NCI-H510A (cell line): ENCODE measurements at places on chromosomes 16 and 17.

GRCh38 chr16:56728980-56729734 lies 772 bp upstream of the NUP93 start:
- DNase-seq, result no peak

DNA sequence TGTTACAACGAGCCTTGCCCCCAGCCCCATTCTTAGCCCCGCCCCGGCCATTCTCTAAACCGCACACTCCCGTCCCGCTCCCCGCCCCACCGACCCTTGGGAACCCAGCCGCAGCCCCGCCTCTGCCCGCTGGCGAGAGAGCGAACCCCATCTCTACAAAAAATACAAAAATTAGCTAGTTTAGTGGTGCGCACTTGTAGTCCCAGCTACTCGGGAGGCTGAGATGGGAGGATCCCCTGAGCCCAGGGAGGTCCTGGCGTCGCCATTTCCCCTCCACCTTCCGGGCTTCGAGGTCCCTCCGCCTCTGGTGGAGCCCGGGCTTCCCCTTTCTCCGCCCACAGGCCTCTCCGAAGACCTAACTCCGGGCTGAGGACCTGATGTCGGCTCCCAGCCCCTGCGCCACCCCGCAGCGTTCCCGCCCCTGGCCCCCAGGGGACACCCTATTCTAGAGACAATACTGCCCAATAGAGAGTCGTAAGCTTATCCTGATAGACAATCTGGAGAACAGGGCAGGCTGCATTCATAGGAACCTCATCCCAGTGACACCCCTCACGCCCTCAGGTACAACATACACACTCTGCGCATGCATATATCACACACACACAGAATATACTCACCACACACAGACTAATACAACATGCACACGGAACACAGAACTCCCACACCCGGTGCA lies 480 bp upstream of the PROCA1 start:
- no peak for DNase-seq

GRCh38 chr17:29430275-29430674 lies 40.1 kb downstream of the TAOK1 start:
- no peak for DNase-seq

GRCh38 chr17:7837408-7838088 lies 3.5 kb downstream of the KDM6B start:
- DNase-seq, result no peak

GRCh38 chr16:51321251-51321650 lies 170.2 kb upstream of the SALL1 start:
- no peak for DNase-seq

DNA sequence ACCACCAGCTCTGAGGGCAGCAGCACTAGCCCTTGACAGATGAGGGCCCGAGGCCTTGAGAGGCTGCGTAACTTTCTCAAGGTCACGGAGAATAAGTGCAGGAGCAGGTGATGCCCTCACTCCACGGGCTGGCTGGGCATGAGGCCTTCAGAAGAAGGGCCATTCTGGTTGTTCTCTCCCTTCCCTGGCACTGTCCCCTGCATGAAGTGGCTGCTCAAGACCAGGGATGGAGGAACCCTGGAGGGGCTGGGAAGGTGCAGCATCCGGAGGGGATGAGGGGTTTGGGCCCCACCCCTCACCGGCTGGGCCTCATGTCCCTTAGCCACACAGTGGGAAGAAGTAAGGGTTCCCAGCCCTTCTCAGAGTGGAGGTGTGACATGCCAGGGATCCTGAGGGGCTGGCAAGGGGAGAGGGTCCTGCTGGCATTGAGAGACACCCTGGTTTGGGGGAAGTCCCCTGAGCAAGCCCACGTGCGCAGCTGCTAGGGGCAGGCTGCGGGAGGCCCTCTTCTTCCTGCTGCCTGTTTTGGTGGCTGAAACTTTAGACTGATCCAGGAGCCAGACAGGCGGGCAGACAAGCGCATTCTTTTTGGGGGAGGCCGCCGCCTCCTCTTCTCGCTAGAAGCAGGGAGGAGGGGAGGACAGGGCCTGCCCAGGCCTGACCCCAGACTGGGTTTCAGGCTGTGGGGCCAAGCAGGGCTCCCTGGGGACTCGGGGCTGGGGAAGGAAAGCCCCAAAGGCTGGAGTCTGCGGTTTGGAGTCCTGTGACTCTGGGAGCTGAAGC lies 74.0 kb downstream of the N4BP1 start:
- no peak for DNase-seq
